ENCODE measurements at places on chromosomes 3 and 15. TPM values are rescaled to one million over a fixed set of nuclear protein-coding genes. Genes with fewer than 3 reads are reported as not detected.

CCDC191 gene
- total RNA-seq, result 1.7 TPM

H1-8 gene
- not detected for total RNA-seq

FAM43A gene
- total RNA-seq, result 0.58 TPM

DNA sequence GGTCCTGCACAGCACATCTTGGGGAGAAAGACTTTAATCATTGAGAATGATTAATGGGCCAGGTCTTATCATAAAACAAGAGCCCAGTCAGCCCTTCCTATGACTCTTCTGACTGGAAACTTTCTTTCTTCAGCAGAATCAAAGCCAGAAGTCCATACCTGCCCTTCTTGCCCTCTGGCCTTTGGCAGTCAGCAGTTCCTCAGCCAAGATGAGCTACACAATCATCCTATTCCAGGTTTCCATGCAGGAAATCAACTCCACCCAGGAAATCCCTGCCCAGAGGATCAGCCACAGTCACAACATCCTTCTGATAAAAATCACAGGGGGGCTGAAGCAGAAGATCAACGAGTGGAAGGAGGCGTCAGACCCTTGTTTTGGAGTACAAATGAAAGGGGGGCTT, 26.9 kb downstream of the ZNF589 start:
- peak; percentile 23 for DNase-seq

DNA sequence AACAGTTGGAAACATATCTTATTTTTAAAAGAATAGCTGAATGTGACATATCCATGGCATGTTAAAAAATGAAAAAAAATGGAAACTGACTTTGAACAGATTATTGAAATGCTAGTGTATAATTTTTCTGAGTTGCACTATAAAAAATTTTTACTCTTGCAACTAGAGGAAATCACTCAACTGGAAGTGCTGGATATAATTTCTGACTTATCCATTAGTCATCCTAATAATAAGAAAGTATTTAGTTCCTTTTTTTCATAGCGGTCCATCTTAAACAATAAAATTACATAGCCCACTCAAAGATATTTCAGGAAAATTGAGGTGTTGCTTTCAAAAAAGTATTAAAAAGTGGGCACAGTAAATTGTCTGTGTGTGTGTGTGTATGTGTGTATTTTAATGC, 80.7 kb downstream of the MBNL1 start:
- DNase-seq, result no peak

GRCh38 chr3:121834157-121834670, 646 bp downstream of the IQCB1 start:
- peak; percentile 41 for DNase-seq

DNA sequence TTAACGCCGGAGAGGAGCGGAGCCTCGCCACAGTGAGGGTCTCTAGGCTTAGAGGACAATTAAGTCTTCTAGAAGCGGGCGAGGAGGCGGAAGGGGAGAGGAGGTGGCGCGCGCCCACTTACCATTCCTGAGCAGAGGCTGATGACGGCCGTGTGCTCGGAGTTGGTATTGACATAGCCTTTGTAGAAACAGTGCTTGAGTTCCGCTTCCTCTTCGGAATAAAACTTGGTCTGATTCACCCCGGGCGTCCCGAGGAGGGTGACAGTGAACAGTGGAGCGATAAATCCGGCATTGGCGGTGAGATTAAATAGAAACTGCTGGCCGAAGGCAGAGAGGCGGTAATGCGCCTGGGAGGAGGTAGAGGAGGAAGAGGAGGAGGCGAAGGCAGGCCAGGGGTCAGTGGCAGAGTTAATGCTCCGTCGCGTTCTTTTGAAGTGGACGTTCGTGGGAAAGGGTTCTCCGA, 1.3 kb downstream of the ADAMTS9 start:
- peak; percentile 53 for DNase-seq

DNA sequence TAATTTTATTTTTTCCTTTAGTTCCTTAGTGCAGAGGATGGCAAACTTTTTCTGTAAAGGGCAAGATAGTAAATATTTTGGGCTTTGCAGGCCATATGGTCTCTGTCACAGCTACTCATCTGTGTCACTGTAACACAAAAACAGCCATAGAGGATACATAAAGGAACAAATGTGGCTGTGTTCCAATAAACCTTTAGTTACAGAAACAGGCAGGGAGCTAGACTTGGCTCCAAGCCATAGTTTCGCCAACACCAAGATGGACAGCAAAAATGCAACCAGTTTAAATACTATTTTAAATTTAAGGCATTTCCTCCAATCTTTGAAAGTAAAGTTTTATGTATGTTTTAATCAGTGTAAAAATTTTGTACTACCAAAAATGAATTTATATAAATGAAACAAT, 753.4 kb downstream of the FHIT start:
- no peak for DNase-seq

GRCh38 chr3:138348754-138349739, 668 bp downstream of the MRAS start:
- DNase-seq, result no peak

GRCh38 chr3:65060904-65061303, 373.1 kb upstream of the ADAMTS9 start:
- DNase-seq, result no peak

DNA sequence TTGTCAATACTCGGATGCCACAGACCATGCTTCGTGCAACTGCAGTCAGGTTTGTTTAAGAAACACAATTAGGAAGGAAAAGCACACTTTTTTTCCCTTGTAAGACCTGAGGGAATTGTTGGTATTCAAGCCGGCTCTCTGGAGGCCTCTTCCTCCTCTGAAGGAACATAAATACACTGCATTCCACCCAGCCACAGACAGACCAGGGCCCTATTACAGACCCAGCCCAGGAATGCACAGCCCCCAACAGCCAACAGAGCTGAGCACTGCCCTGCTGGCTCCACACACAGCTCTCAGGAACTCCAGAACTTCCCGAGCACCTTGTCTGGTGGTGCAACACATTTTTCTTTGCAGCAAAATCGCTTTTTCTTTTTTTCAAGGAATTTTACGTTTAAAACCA, 488.7 kb upstream of the PROK2 start:
- no peak for DNase-seq
